Bladder microvascular endothelial cell (primary cell): ENCODE measurements at places on chromosomes 7 and 10. TPM values are rescaled to one million over a fixed set of nuclear protein-coding genes. Genes with fewer than 3 reads are reported as not detected.

Gene GLI3
- 1.9 and 2.6 TPM in 2 replicates for total RNA-seq

Gene AMZ1
- total RNA-seq = under 0.01 and 0.06 TPM in 2 replicates

Gene AQP1
- total RNA-seq = 2.1 and 12.5 TPM in 2 replicates

Gene DGKB
- total RNA-seq = not detected in 2 replicates

Gene ANKRD61
- total RNA-seq = 0.06 TPM in 1 of 2 replicates, not detected in the other

Gene NKX1-2
- not detected in 2 replicates for total RNA-seq

Gene SPDYE2B
- total RNA-seq = not detected in 2 replicates

Gene CRYGN
- total RNA-seq = not detected in 2 replicates

Gene PDCD4
- total RNA-seq = 37.9 and 184 TPM in 2 replicates
